ENCODE measurements at places on chromosomes 6 and 20.

DNA sequence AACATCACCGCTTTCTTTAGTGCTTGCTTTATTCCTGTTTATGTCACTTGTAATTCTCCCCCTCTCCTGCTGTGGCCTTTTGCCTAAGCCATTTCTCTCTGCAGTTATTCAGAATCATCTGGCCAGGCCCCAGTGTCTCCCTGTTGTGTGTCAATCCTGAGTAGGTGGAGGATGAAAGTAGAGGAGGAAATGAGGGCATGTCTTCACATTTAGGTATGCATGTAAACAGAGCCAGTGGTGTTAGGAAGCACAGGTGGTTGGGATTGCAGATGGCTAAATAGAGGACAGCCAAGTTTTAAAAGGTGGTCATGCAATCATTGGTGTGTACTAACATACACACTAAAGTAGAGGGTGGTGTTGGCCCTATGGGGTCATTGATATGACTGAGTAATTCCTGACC lies 5.2 kb downstream of the PRSS35 start:
- no peak for DNase-seq

DNA sequence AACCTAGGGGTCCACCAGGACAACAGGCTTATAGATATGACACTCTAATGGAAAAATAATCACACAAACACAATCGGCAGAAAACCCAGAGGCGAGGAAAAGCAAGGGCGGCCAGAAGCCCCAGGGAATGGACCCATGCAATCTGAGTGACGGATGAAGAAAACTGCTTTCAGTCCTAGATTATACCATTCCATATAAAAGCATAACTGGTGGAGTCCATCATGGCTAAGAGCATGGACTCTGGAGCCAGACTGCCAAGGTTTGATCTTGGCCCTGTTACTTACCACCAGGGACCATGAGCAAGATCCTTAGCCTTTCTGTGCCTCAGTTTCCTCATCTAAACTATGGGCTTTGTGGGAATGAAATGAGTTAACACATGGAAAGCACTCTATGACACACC lies 3.7 kb downstream of the SLC22A16 start:
- DNase-seq = no peak

GRCh38 chr6:129875610-129876520 lies 14.8 kb upstream of the TMEM244 start:
- no peak for DNase-seq

DNA sequence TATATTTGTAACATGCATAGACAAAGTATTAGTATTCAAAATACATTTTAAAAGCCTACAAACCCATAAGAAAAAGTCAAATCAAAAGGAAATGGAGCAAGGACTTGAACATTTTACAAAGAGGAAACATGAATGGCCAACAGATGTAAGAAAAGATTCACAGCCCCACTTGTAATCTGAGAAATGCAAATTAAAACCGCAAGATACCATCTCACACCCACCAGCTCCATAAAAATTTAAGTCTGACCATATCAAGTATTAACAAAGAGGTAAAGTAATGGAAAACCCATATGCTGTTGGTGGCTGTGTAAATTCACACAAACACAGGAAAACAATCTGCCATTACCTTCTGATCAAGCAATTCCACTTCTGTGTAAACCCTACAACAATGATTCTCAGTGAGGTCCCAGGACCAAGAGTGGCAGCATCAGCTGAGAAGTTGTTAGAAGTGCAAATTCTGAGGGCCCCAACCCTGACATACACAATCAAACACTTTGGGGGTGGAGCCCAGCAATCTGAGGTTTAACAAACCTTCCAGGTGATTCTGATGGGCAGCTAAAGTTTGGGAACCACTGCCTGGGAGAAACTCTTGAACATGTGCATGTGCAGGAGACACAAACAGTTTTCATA lies 30.9 kb downstream of the BCL2L1 start:
- DNase-seq = no peak

- DNase-seq = no peak
These were observed 671.7 kb upstream of the NRSN1 start for GRCh38 chr6:23454080-23454976.

GRCh38 chr6:167089243-167090142 lies 33.4 kb upstream of the CCR6 start:
- no peak for DNase-seq

DNA sequence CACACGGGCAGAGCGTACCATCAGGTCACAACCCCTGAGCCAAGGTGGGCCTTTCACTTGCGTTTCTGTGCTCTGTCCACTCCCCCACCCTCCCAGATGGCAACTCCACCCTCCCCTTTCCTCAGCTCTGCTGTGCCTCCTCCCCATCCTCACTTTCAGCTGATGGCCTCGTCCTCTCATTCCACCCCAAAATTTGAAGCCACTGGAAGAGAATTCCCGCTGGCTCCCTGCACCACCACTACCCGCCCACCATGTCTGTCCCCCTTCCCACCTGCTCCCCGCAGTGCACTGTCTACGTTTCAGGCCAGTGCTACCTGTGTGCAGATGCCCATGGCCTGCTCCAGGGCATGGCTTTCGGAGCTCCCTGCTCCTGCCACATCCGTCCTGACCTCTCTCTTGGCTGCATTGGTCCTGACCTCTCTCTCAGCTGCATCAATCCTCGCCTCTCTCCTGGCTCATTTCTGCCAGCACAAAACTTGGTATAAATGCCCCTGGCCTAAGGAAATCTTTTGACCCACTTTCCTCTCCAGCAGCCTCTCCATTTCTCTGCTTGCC lies 24.0 kb downstream of the SYNJ2 start:
- DNase-seq = no peak

DNA sequence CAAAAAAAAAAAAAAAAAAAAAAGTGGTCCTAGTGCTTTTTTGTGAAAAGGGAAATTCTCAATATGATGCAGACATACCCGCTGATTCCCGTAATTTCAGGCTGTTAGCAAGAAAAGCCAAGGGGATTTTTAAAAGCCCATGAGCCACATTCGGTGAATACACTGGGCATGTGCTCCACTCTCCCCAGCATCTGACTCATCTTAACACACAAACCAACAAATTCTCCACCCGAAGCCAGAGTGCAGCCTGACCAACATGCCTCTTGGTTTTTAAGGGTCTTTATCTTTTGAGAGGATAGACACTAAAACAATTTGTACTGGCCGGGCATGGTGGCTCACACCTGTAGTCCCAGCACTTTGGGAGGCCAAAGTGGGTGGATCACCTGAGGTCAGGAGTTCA lies 45.5 kb upstream of the CD83 start:
- no peak for DNase-seq

GRCh38 chr20:24583169-24583792 lies 113.9 kb downstream of the SYNDIG1 start:
- DNase-seq = no peak

DNA sequence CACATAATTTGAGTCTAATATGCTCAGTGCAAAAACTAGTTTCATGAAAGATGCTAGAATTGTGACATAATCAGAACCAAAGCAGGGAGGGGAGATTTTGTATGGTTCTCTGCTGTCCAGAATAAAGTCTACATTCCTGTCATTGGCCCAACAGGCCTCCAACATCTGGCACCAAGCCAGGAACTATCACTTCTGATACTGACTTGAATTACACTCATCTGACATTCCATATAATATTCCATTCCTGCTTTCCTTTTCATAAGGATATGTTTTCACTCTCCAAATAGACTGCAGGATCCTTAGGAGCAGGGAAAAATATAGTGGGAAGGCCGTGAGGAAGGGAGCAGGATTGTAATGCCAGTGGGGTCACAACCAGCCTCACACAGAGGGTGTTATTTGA lies 84.6 kb upstream of the BTN3A2 start:
- DNase-seq = no peak

GRCh38 chr6:32622545-32623401 lies 14.4 kb upstream of the HLA-DQA1 start:
- no peak for DNase-seq

- no peak for DNase-seq
These were observed 12.1 kb downstream of the TMEM200A start for GRCh38 chr6:130377915-130378314.
